ENCODE measurements at places on chromosomes 4 and X.

- DNase-seq = no peak
These were observed 61.2 kb downstream of the STARD8 start for GRCh38 chrX:68708503-68709290.

DNA sequence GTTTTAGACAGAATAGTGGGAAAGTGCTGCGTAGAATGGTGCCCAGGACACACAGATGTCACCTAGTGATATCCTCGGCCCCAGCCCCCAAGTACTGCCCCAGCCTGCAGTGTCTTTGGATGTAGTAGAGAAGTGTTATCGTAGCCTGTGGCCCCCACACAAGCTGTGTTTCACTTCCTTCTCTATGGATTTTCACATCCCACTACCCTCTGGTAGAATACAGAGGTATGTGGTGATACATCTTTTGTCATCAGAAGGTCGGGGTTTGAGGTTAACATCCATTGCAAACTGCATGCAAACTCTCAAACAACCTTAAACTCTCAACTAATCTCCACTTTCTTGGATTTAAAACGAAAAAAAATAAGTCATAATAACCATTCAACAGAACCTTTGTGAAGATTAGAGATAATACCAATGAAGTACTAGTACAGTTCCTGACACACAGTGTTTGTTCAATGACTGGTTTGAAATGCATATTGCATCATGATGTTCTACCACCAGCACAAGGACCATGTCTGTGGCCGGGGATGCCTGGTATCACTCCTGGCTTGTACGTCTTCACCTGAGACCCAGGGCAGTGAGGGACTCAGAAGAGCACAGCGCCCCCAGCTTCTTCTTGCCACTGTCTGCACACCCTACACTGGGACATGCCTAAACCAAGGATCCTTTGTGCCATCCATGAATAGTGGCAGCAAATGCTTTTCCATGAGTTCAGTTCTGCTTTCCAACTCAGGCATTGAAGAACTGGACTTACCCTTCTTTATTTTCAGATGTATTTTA is 267.3 kb downstream of the DCTD start:
- no peak for DNase-seq

DNA sequence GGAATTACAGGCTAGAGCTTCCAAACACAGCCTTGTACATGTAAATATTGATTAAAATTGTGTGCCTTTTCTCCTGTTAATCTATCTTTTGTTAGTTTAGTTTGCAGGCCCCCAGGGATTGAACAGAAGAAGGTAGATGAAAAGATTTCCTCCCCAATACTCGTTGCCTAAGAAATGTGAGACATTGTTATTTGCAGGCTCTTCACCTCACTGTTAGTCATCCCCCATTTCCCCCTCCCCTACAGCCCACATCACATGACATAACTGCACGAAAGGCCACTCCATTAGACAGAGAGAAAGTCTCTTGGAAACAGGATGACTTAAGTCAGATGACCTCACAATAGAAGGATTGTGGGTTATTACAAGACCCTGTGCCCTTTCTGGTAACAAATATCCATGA is 13.3 kb upstream of the MID1 start:
- DNase-seq = no peak

DNA sequence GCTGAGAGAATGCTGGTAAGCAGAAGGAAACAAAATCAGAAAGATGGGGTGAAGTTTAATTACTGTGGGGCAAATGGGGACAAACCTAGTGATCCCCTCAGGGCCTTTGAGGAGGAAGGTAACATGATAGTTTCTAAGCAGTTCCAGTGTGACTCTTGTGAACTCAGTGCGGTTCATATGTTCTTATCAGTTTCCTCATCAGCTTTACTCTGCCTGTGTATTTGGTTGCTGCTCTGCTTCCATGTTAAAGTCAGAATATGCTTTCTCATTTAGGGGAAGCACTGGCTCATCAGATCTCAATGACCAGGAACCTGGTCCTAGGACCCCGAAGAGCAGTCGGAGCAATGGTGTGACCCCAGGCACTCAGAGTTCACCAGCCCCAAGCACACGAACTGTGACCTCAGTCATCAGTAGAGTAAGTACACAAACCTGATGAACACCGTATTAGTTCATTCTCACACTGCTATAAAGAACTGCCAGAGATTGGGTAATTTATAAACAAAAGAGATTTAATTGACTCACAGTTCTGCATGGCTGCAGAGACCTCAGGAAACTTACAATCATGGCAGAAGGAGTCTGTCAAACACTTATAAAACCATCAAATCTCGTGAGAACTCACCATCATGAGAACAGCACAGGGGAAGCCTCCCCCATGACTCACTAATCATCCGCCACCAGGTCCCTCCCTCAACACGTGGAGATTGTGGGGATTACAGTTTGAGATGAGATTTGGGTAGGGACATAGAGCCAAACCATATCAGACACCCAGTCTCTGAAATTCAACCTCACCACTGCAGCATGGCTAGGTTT is 83.0 kb downstream of the SYTL5 start:
- no peak for DNase-seq

GRCh38 chrX:8815460-8816065 is 14.4 kb upstream of the FAM9A start:
- DNase-seq = no peak

- DNase-seq = no peak
These were observed 59.6 kb upstream of the CASK start for GRCh38 chrX:41982953-41983352.

All from activated T-cell treated with anti-CD3 and anti-CD28 coated beads for 48 hours (primary cell).